ENCODE measurements at places on chromosomes 5 and 9. TPM values are rescaled to one million over a fixed set of nuclear protein-coding genes. Genes with fewer than 3 reads are reported as not detected.
A peak's percentile ranks its signal among the peaks of the same experiment; 100 is the strongest.

The MLLT3 gene
- polyA plus RNA-seq, result 32.4 TPM

The PCDHA1 gene
- polyA plus RNA-seq, result not detected

The BTNL3 gene
- not detected for polyA plus RNA-seq

The SLC22A4 gene
- polyA plus RNA-seq, result 7.6 TPM

- no peak for DNase-seq
These were observed 2.6 kb downstream of the SEPTIN8 start for GRCh38 chr5:132774406-132774805.

DNA sequence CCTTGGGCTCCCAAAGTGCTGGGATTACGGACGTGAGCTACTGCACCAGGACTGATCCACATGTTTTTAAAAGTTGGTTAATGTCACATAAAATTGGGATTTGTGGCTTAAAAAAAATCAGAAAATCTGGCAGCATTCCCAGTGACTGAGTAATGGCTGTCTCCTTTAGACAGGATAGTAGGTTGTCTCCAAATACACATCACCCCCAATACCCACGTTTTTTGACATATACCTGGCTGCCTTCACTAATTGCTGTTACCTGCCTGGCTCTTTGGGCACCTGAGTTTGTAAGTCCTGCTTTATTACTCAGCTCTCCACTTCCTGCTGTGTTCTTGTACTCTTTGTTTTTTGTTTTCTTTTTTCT is 84.8 kb downstream of the KDM4C start:
- DNase-seq, result no peak

DNA sequence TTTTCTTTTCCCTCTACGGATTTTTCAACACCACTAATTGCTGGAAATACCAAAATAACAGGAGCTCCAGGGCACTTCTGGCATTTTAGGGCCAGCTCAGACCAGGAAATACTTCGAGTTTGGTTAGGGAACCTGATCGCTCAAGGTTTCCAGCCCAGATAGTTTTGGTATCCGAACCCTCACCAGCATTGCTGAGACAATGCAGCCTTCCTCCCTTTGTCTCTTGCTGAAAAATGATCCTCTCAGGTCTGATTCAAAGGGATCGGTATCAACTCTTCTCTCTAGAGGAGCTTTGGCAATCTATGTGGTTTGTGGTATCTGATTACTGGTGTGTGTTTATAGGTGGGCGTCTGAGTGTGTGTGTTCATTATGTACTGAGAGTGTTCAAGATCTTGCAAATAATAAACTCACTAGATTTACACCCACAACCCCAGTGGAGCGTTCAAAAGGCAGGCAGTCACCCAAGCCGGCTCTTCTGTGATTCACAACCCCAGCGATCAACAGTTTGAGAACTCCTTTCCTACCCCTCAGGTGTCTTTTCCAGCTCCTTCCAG is 122.8 kb upstream of the EGFLAM start:
- DNase-seq, result peak; percentile 15

DNA sequence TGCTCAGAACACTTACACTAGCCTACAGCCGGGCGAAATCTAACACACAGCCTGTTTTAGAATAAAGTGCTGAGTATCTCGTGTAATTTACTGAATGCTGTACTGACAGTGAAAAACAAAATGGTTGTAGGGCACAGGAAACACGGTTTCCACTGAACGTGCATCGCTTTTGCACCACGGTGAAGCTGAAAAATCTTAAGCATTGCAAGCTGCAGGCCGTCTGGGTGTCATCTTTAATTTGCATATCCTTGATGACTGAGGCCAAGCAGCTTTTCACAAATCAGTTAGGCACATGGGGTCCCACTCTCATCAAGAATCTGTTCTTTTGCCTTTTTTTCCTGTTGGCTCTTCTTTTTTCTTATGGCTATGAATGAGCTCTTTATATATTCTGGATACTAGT is 58.2 kb downstream of the CAMSAP1 start:
- no peak for DNase-seq

- no peak for DNase-seq
These were observed 5.5 kb upstream of the CPEB4 start for GRCh38 chr5:173882632-173883031.

DNA sequence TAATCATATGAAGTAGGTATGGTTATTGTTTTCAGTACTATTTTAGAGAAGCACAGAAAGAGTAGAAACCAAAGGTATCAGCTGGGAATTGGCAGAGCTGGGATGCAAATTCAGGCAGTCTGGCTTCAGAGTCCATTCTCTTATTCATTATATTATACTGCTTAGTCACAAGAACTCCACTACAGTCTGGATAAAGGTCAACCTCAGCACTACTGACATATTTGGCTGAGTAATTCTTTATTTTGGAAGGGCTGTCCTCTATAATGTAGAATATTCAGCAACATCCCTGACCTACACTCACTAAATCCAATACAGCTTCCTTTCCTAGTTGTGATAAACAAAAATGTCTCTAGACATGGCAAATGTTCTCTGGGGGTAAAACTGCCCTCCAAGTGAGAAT is 37.6 kb downstream of the PTGER4 start:
- no peak for DNase-seq

GRCh38 chr9:123562844-123563346 is 206.9 kb downstream of the CRB2 start:
- DNase-seq, result no peak

DNA sequence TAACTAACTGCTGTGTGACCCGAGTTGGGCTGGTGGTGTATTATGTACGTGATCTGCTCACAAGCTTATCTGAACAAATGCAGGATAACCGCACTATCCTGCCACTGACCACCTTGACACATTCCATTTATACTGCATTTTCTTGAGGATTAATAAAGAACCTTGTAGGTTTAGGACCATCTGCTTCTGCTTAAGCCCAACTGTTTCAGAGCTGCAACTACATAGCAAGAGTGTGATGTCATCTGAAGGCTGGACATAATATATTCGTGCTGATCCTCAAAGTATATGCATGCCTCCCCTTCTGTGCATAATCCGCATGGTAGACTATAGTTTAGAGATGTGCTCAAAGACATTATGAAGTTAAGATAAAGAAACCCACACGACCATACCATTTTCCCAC is 435.9 kb downstream of the BNC2 start:
- no peak for DNase-seq

DNA sequence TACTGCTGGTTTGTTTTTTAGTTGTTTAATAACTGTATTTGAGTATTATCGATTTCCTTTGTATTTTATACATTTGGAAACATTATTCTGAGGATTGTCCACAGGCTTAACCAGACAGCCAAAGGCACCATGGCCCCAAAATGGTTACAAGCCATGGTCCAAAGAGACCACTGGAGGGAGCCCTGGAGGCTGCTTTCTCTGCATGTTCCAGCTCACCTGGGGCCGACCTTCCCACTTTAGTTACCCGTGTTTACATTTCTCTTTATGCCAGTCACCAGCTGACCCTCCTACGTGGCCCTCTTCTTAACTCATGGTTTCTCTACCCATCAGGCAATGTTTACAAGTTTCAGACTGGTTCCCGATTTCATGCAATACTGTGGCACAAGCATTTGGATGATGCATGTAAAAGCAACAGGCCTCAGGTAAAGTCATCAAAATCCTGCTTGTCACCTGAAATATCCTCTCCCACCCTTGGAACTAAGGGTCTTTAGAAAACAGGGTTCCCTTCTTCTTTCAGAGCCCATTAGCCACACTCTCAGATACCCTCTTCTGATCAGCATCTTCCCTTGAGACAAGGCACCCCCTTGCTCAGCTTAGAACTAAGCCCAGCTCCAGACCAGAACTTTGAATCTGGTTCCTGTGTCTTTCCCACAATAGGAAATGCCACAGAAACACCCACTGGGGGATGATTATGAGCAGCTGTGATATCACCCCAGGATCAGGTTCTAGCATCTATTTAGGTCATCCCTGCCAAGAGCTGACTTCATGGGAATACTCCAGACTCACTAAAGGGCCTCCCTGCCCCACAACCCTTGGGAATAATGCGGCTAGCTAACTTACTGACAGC is 49.9 kb upstream of the GARNL3 start:
- peak; percentile 66 for DNase-seq

GRCh38 chr5:606061-606460 is 6.1 kb upstream of the CEP72 start:
- DNase-seq, result no peak

- no peak for DNase-seq
These were observed 80.0 kb downstream of the AK8 start for GRCh38 chr9:132797861-132798659.

DNA sequence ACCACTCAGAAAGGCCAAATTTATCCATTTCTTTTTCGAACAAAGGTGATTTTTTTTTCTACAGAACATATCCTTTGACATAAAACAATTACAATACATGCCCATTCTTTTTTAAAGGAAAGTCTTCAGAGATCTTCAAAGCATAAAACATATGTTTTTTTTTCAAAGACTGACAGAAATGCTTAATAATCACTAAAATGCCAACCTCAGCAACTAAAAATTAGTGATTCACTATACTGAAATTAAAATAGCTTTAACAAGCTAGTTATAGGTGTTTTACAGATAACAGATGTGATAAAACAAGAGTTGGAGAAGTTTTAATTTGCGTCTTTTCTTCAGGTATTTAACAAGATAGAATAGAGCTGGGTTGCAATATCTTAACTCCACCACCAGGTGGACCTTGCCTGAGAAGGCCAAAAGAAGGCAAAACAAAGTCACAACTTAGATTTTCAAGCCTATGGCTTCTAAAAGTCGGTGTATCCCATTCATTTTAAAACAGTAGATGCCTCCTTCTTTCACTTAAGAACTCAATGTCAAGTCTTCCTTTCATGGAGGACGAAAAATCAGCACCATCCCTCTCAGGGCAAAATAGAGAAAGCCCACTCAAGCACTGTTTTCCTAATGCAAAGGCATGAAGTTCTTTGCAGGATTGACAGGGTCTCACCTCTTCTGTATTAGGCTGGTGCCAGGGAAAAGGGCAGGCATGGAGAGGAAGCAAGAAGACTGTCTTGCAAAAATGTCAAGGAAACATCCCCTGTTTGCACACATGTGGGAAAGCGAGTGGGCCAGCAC is 31.1 kb upstream of the CPLX2 start:
- no peak for DNase-seq

Data from left kidney (tissue), 8 donors.